Activated CD4-positive, alpha-beta T cell treated with anti-CD3 and anti-CD28 coated beads, Interleukin-2, Interleukin-6, amounts not matched to agents 100 ng/mL and 50 ng/mL, durations not matched to agents 16 hours and 8 hours (primary cell): ENCODE measurements at places on chromosomes 7 and 10.

GRCh38 chr7:30867483-30867882 lies 44.2 kb upstream of the AQP1 start:
- DNase-seq: no peak

DNA sequence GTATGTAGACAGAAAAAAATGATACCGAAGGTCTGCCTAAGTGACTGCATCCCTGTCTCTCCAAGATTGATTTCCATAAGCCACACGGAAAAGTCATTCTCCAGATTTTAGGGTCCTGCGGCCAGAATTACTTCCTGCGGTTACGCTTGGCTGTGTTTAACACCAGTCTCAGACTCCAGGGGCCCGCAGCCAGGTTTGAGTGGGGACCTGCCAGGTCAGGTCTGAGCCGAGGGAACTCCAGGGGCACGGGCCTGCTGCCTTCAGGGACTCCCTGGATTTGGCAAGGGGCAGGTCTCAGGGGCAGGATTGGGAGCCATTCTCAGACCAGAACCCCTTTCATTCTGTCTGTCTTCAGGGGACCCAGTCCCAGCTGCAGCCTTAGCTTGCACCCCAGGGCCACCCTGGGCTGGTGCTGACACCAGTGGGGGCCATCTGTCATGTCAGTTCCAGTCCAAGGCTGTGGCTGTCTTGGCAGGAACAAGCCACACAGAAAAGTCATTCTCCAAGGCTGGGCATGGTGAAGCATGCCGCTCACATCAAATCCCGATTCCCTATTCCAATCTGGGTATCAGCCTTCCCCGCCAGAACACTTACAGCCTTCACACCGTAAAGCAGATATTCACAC lies 39.0 kb downstream of the TMEM120A start:
- no peak for DNase-seq

- DNase-seq: peak; percentile 98
Observed at GRCh38 chr10:25016376-25017153, at the start of gene THNSL1. Gene THNSL1, plus strand, starts transcription at chr10:25016612. Its CDS starts 6,612 bp downstream, at chr10:25023224.

GRCh38 chr10:127935071-127935561 lies 28.2 kb downstream of the PTPRE start:
- no peak for DNase-seq

DNA sequence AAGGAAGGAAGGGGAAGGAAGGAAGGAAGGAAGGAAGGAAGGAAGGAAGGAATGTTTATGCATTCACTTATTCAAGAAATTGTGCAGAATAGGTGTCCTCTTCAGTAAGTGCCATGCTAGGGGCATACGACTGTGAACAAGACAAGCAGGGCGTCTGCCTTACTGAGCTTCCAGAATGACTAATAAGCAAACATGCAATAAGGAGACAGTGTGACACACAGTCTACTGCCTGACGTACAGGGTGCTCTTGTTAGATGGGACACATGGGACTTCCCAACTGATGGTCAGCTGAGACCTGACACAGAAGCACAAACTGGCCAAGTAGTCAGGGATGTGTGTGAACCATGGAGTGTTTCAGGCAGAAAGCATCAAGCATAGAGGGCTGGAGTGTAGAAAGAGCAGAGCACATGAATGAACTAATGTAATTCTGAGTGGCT lies 18.2 kb downstream of the DNAJC12 start:
- DNase-seq: peak; percentile 52

- DNase-seq: no peak
Observed at GRCh38 chr10:44015702-44016500, 367.2 kb upstream of the ZNF32 start.

- no peak for DNase-seq
Observed at GRCh38 chr7:117950601-117951260, 77.5 kb upstream of the CTTNBP2 start.

DNA sequence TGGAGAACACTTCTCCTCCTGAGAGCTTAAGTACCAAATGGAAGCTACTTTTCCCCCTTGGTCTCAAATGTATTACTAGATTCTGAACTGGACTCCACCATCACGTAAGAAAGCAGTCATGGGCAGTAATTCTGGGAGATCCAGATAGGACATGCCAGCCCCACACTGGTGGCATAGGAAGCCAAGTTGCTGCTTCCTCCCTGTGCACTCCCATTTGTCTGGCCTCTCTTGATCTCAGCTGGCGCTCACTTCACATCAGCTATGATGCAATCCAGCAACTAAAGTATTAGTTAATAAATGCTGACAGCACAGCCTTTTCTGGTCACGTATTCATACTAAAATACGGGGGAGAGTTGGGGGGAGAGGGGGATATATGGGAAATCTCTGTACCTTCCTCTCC lies 3.4 kb upstream of the IL6 start:
- DNase-seq: no peak

- DNase-seq: no peak
Observed at GRCh38 chr10:14244147-14244546, 86.6 kb downstream of the FRMD4A start.

DNA sequence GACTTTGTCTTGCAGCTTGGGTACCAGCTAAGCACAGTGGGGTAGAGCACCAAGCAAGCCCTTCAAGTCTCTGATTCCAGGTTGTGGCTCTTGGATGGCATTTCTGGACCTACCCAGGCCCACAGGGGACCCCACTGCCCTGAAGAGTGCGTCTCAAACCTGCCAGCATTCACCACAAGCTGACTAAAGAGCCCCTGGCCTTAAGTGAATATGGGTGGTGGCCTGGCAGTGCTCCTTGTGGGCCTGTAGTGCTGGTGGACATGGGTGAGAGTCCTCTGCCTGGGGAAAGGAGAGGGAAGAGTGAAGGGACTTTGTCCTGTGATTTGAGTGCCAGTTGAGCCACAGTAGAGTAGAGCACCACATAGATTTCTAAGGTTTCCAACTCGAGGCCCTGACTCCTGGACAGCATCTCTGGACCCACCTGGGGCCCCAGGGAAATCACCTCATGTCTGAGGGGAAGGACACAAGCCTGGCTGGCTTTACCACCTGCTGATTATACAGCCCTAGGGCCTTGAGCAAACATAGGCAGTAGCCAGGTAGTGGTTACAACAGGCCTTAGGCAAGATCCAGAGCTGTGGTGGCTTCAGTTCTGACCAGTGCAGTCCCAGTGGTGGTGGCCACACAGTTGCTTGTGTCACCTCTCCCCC lies 23.7 kb downstream of the GSDME start:
- DNase-seq: no peak

DNA sequence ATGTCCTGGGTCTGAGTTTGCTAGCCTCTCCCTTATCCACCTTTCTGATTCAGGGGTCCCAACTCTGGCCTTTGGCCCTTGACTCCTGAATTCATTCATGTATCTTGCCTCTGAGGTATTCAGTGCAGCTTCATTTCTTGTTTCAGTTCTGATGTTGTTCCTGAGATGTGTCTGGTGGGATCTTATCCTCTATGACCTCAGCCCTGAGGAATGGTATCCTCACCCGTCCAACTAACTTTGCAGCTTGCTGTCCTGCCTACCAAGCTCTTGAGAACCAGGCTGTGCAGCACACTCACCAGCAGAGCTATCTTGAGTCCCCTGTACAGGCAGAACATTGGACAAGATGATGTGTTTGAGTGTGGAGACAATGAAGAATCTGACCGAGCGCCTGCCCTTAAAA lies 13.8 kb downstream of the SUFU start:
- no peak for DNase-seq

DNA sequence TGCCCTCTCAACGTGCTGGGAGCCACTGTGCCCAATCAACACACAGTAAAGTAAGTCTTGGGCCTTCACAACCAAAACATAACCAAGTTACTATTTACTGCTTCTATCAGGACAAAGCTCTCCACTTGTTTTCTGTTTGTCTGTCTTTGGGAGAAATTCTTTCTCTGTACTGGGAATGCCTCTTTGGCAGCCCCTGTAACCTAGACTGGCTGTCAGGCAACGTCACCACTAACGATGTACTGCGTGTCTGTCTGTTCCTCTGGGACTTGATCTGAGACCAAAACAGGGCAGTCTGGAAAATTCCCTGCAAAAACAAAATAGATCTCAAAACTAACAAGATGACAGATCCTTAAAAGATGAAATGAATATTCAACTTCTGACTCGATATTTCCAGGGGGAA lies 113.0 kb downstream of the SMURF1 start:
- DNase-seq: no peak
